Brain pericyte (primary cell): ENCODE measurements at places on chromosomes 1 and 21.

- no peak for DNase-seq
Observed at GRCh38 chr1:24727501-24728216, 17.6 kb upstream of the CLIC4 start.

DNA sequence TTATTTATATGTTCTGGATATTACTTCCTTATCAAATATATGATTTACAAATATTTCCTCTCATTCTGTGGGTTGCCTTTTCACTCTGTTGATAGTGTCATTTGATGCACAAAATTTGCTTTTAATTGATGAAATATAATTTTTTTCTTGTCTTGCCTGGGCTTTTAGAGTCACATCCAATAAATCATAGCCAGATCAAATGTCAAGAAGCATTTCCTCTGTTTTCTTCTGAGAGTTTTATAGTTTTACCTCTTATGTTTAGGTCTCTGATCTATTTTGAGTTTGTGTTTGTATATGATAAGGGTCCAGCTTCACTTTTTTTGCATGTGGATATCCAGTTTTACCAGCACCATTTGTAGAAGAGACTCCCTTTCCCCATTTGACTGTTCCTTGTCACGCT is 29.5 kb downstream of the CD46 start:
- no peak for DNase-seq

- no peak for DNase-seq
Observed at GRCh38 chr1:82646336-82646735, 845.6 kb downstream of the ADGRL2 start.

GRCh38 chr1:54597455-54598030 is 25.8 kb downstream of the FAM151A start:
- no peak for DNase-seq
